ENCODE measurements at places on chromosomes 13 and 19.

DNA sequence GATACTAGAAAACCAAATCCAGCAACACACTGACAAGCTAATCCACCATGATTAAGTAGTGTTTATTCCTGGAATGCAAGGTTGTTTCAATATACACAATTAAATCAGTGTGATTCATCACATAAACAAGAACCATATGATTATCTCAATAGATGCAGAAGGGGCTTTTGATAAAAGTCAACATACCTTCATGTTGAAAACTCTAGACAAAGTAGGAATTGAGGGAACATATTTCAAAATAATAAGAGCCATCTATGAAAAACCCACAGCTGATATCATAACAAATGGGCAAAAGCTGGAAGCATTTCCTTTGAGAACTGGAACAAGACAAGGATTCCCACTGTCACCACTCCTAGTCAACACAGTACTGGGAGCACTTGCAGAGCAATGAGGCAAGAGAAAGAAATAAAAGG is 213.6 kb upstream of the CSNK1A1L start:
- no peak for DNase-seq

DNA sequence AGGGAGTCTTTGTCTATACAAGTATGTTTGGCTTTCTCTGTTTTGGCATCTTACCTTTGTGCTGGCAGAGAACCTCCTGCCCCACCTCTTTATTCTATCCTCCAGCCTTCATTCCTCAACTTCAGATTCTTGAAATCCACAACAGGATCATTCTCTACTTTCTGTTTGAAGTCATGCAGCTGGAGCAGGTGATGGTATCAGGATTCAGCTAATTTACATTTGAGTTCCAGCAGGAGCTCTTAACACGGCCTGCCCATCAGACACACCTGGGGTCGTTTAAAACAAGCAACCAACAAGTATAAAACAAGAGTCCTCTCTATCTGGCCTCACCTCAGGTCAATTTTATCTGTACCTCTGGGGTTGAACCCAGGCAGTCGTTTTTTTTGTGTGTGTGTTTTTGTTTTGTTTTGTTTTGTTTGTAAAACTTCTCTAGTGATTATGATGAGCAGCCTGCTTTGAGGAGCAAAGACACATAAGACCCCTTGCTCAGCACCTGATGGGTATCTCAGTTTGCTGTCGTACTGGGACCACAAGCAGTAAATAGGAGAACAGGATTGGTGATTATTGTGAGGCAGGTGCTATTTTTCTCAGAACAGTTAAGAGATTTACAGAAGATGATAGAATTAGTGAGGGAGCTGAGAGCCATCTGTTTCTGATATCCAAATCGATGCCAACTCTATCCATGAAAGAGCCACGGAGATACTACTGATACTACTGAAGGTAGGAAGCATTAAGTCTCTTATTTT is 78.4 kb downstream of the GPC6 start:
- no peak for DNase-seq

- DNase-seq: no peak
Observed at GRCh38 chr19:8131517-8131916, 17.9 kb downstream of the FBN3 start.

DNA sequence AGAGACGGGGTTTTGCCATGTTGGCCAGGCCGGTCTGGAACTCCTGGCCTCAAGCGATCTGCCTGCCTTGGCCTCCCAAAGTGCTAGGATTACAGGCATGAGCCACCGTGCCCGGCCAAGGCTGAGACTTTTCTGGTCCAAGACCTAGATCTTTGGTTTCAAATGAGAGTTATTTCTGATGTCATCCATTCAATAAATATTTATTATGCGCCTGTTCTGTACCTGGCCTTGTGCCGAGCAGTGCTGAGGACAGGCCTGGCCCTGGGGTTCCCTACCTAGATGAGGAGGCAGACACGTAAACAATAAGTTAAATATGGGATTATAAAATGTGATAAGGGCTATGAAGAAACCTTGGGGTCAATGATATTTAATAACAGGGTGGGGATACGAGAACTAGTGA is 4.5 kb downstream of the RELB start:
- no peak for DNase-seq

GRCh38 chr13:91167706-91168385 is 179.6 kb upstream of the MIR17HG start:
- no peak for DNase-seq

DNA sequence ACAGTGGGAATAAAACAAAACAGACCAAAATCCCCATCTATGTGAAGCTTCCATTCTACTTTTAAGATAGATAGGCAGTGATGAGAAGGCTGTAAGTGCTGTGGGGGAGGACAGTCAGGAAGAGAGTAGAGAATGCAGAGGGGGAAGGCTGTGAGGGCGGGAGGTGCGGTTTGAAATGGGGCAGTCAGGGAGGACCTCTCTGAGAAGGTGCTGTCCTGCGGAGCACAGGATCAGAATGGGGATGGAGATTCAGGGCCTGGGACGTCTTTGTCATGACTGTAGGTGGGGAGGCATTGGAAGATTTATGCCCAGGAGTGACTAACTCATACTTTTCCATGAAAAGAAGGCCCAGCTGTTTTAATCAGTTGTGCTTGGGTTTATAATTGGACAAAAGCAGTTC is 3.9 kb upstream of the GPR183 start:
- DNase-seq: no peak

DNA sequence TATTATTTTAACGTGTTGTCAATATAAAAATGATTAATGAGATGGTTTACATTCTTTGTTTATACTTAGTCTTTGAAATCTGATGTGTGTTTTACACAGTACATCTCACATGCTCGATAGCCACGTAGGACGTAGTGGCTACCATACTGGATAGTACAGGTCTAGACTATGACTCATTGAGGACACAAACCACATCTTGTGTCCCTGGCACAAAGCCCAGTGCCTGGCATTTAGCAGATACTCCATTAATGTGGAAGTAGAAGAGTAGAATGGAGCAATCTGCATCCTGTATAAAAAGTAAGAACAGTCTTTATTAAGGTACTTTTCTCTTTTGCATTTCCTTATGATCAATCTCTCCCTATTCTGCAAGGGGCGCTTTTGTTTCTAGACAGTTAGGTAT is 49.0 kb upstream of the FRY start:
- no peak for DNase-seq

- DNase-seq: no peak
Observed at GRCh38 chr19:18437491-18438330, at the start of gene ISYNA1. TSS of gene ISYNA1 (minus strand) at chr19:18438133. CDS start at chr19:18437979, 154 bp downstream.

DNA sequence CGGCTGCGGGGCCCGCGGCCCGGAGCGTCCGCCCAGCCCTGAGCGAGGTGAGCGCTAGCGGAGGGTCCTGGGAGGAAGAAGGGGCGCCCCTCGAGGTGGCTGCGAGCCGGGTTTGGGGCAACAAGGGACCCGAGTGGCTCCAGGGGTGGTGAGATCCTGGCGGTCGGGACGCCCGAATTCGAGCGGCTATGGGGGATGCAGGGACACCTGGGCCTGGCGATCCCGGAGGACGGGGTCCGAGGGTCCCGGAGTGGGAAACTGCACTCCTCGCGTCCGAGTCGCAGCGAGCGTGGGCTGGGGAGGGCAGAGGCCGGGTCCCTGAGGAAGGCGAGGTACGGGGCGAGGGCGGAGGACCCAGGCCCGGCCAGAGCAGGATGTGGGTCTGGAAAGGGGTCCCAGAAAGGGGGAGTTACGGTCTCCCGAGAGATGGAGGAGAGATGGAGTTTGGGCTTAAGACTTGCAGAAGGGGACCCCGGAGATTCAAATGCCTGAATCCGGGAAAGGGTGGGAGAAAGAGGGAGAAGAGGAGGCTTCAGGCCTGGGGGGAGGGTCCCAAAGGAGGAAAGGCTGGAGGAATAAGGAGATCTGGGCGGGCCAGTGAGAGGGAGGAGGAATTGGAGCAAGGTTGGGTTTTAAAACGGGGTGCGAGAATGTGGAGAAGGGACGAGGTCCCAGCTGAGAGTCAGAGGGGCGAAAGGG is 542 bp downstream of the CACNG7 start:
- peak; percentile 73 for DNase-seq

- DNase-seq: no peak
Observed at GRCh38 chr19:54708781-54709180, 15.5 kb upstream of the KIR3DL3 start.

- DNase-seq: no peak
Observed at GRCh38 chr13:23871616-23872220, 17.5 kb downstream of the MIPEP start.

- DNase-seq: no peak
Observed at GRCh38 chr19:14959263-14959662, 18.0 kb downstream of the OR7C2 start.

- peak; percentile 27 for DNase-seq
Observed at GRCh38 chr13:113951246-113951999, 22.5 kb downstream of the C13orf46 start.

- peak; percentile 43 for DNase-seq
Observed at GRCh38 chr19:29694669-29695627, 20.1 kb downstream of the C19orf12 start.

GRCh38 chr19:9865732-9866501 is 30.8 kb downstream of the PIN1 start:
- no peak for DNase-seq

DNA sequence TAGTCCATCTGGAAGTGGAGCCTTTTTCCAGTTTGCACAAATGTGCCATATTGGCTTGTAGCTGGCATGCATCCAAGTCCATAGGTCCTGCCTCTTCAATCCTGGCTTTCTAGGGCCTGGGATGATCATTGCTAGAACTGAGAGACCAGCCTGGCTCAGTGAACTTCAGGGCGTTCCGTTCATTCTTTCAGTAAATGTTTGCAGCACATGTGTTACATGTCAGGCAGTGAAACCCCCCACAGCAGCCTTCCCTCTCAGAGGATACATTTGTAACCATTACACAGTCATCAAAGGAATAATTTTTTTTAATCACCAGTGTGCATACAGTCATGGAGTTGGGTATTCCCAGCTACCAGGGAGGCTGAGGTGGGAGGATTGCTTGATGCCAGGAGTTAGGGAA is 9.7 kb downstream of the FUT2 start:
- DNase-seq: no peak

GRCh38 chr13:31849206-31849605 is 109.9 kb downstream of the RXFP2 start:
- DNase-seq: no peak

- no peak for DNase-seq
Observed at GRCh38 chr19:6423499-6424194, 964 bp downstream of the KHSRP start.

DNA sequence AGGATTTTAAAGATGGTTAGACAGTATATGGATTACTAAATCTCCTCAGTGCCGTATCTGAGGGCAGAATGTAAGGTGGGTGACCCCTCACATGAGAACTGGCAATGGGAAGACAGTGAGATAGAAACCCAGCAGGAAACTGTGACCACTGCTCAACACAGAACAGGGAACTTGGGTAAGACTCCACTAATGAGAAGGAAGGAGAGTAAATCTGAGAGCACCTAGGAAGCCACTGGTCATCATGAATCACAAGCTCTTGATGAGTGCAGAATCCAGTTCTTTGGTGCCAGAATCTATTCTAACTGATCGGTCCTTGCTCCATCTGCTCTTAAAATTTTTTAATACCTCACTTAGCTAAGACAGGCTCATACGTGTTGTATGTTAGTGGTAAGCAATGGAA is 261.8 kb downstream of the KLF12 start:
- no peak for DNase-seq

DNA sequence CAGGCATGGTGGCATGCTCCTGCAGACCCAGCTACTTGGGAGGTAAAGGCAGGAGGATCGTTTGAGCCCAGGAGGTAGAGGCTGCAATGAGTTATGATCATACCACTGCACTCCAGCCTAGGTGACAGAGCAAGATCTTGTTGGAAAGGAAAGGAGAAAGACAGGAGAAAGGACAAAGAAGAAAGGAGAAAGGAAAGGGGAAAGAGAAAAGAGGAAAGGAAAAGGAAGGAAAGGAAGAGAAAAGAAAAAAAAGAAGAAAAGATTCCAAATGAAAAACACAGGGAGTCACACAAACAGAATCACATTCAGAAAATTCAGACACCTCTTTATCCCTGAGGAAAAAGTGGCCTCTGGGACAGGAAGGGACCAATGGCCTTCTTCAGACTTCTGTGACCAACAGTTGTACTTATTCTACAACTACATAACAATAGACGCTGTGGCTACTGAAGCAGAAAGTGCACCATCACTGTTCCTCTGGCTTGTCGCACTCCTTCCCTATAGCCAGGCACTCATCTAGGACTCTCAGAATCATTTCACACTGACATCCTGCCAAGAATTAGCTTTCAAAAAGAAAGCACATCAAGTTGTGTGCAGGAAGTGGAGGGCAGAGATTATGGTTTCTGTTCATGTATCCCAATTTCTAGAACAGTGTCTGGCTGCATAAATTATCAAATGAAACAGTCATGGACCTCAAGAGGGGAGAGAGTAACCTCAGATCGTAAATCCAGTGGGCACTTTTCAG is 5.9 kb downstream of the MTMR6 start:
- no peak for DNase-seq

DNA sequence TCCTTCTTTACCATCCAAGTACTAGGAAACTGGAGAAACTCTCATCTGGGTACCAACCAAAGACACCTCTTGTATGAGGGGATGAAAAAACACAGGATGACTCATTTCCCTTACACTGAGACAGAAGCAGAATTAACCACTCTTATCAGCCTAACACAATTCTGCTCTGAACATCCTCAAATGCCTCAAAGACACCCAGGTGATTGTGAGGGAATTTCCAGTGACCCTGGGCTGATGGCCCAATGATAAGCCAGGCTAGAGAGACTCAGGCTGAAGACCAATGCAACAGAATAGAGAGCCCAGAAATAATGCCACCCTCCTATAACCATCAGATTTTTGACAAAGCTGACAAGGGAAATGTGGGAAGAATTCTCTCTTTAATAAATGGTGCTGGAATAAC is 7.0 kb downstream of the ZNF737 start:
- no peak for DNase-seq

DNA sequence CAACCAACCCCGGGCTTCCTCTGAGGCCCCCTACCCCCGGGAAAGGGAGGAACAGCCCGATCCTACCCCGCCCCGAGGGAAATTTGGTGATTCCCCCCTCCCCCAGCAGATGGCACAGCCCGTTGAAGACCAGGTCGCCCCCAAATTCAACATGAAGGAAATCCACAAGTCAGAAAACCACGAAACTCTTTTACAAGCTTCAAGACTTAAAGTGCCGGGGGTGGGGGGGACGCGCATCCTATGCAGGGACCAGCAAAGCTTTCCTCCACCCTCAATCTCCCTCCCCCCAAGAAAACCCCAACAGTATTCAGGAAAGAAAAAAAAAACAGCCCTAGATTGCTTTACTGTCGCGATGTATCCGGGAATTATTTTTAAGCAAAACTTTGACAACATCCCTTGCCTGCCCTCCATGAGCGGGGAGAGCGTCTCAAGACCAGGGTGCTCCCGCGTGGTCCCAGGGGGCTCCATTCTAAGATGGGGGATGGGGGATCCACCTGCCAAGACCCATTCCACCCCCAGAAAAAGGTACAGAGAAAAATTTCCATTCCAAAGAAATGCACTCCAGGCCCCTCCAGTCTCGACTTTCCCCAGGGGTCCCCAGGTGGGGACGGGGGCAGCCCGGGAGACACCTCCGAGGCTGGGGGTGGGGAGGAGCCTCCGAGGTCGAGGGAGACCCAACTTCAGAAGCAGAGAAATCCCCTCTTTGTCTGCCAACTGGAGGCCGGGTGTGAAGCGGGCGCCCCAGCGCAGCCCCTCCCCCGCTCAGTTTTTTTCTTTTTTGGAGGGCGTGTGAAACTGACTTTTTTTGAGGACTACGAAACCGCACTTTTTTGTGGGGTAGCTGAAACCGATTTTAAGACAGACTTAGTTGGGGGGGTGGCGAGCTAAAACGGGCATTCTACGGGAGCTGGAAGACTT is 1.5 kb downstream of the TCF3 start:
- DNase-seq: peak; percentile 76

- no peak for DNase-seq
Observed at GRCh38 chr19:47508721-47509120, 6.1 kb downstream of the NAPA start.

- no peak for DNase-seq
Observed at GRCh38 chr13:71814806-71815360, 52.1 kb downstream of the DACH1 start.

- DNase-seq: no peak
Observed at GRCh38 chr13:50428183-50428877, 413.1 kb downstream of the KCNRG start.
